ENCODE measurements at places on chromosomes 5 and 9. TPM values are rescaled to one million over a fixed set of nuclear protein-coding genes. Genes with fewer than 3 reads are reported as not detected.

PCDH1 gene
- total RNA-seq: 21.3 TPM

- DNase-seq: no peak
These were observed 34.5 kb downstream of the FGF18 start for GRCh38 chr5:171453988-171454387.

GRCh38 chr5:140806834-140807775 is at the start of gene PCDHA4:
TSS of gene PCDHA4 (plus strand) at chr5:140807068.
- no peak for DNase-seq

- DNase-seq: no peak
These were observed 42.0 kb upstream of the ALDH1B1 start for GRCh38 chr9:38350529-38350928.

Measured in right cardiac atrium (tissue), 5 donors.